ENCODE measurements at places on chromosomes 11 and 22.

GRCh38 chr11:120424970-120425332, 86.6 kb upstream of the GRIK4 start:
- no peak for DNase-seq

GRCh38 chr11:72135891-72136683, 562 bp downstream of the FOLR3 start:
- DNase-seq, result no peak

GRCh38 chr11:34565417-34566207, 52.0 kb upstream of the ELF5 start:
- no peak for DNase-seq

DNA sequence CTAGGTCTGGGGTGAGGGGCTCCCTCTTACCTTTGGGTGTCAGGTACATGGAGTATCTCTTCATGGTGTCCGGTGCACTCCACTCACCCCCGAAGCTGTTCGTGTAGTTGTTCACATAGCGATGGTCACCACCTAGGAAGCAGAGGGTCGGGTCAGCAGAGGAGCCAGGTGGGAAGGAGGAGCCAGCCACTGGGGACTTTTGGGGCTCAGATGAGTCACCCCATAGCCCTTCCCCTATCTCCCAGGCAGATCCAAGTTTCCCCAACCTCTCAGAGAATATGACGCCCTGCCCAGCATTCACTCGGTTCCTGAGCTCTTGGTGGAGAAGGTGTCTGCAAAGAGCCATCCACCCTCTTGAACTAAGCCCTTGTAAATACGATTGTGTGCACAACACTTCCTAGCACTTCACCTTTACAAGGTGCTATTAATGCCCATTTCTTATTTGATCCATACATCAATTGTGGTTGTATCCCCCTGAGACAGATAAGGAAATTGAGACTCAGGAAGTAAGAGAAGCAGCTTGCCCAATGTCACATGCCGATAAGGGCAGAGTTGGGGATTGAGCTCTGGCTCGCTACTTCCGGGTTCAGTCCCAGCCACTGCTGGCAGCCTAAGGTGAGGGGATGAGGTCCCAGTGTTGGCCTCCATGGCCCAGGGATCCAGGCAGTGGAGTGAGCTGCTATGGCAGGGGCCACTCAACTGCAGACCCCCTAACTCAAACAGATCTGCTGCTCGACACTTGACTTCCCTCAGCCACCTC, 14.8 kb downstream of the TRIM29 start:
- DNase-seq, result no peak

DNA sequence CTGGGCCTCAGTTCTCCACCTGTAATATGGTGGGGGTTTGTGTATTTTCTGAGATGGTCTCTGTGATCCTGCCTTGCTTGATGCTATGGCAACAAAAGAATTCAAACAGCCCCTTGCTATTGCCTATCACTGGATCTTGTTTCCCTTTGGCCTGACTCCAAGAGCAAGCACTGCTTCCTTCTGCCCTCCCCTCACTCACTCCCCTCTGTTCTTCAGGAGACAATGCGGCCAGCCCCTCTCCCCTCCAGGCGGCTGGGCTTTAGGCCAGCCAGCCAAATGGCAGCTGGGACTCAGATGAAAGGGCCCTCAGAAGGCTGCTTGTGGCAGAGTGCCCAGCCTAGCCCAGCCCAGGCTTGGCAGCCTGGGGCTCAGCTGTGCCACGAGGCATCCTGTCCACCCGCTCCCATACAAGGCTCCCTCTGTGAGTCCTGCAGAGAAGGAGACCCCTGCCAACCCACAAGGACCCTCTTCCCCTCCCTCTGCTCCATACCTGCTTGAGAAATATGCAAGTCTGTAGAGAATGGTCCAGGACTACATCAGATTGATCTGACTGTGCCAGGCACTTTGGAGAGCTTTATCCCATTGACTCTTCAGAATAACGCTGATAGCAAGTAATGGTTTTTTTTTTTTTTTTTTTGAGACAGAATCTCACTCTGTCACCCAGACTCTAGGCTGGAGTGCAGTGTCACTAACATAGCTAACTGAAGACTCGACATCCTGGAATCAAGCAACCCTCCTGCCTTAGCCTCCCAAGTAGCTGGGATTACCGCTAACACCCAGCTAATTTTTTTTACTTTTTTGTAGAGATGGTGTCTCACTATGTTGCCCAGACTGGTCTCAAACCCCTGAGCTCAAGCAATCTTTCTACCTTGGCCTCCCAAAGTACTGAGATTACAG, 7.6 kb upstream of the KCTD14 start:
- peak; percentile 83 for DNase-seq

All from NCI-H2227 treated with DMSO at 0.1 percent for 48 hours (cell line).